Endothelial cell of coronary artery (primary cell): ENCODE measurements at places on chromosomes 11 and 22. TPM values are rescaled to one million over a fixed set of nuclear protein-coding genes. Genes with fewer than 3 reads are reported as not detected.

RIC3 gene
- not detected in 2 replicates for total RNA-seq

TMPRSS6 gene
- not detected in 2 replicates for total RNA-seq

AP1B1 gene
- total RNA-seq: 87.8 and 98.3 TPM in 2 replicates

PDE2A gene
- total RNA-seq: 10.2 and 23.6 TPM in 2 replicates

RASGRP2 gene
- total RNA-seq: 0.81 and 2.6 TPM in 2 replicates

PEX16 gene
- 33.1 and 36.0 TPM in 2 replicates for total RNA-seq

C1QTNF5 gene
- total RNA-seq: 58.2 and 65.6 TPM in 2 replicates

SIPA1 gene
- 44.3 and 58.9 TPM in 2 replicates for total RNA-seq

CDPF1 gene
- total RNA-seq: 6.1 and 9.1 TPM in 2 replicates

MPPED1 gene
- under 0.01 TPM in 1 of 2 replicates, not detected in the other for total RNA-seq

VEGFB gene
- 10.8 and 18.4 TPM in 2 replicates for total RNA-seq

RBM4 gene
- 152 and 160 TPM in 2 replicates for total RNA-seq

OR52A1 gene
- not detected in 2 replicates for total RNA-seq

EXT2 gene
- total RNA-seq: 64.7 and 126 TPM in 2 replicates

KCNJ5 gene
- total RNA-seq: 0.09 TPM in 2 replicates

TMA7B gene
- total RNA-seq: not detected in 2 replicates

SCN3B gene
- 0.18 and 0.19 TPM in 2 replicates for total RNA-seq

HEPN1 gene
- total RNA-seq: 0.09 TPM in 1 of 2 replicates, not detected in the other

CCDC89 gene
- total RNA-seq: 0.56 TPM in 1 of 2 replicates, not detected in the other

MAP6 gene
- 0.27 and 0.38 TPM in 2 replicates for total RNA-seq

POTEH gene
- not detected in 2 replicates for total RNA-seq

IGSF22 gene
- not detected in 2 replicates for total RNA-seq

AIFM3 gene
- 0.09 and 0.47 TPM in 2 replicates for total RNA-seq

PKNOX2 gene
- total RNA-seq: not detected in 2 replicates

ZP1 gene
- not detected in 2 replicates for total RNA-seq

GGTLC3 gene
- total RNA-seq: not detected in 2 replicates

F2 gene
- 0.09 TPM in 1 of 2 replicates, not detected in the other for total RNA-seq

TRIM51 gene
- not detected in 2 replicates for total RNA-seq

OVOL1 gene
- total RNA-seq: not detected in 2 replicates

KRTAP5-2 gene
- total RNA-seq: not detected in 2 replicates

PRRG4 gene
- 0.09 TPM in 1 of 2 replicates, not detected in the other for total RNA-seq

TUB gene
- 2.3 and 3.2 TPM in 2 replicates for total RNA-seq

IGLL1 gene
- total RNA-seq: not detected in 2 replicates

CNTF gene
- total RNA-seq: 1.5 and 1.9 TPM in 2 replicates

ARHGAP8 gene
- total RNA-seq: not detected in 2 replicates
